Dorsolateral prefrontal cortex (tissue), 122 donors: ENCODE measurements at places on chromosomes 7 and 10. TPM values are rescaled to one million over a fixed set of nuclear protein-coding genes. Genes with fewer than 3 reads are reported as not detected.

The CHST3 gene
- 12.3 TPM for total RNA-seq

The MSMB gene
- not detected for total RNA-seq

The LAMB1 gene
- total RNA-seq, result 92.4 TPM

The ACSM6 gene
- not detected for total RNA-seq

The GIMAP5 gene
- total RNA-seq, result 7.3 TPM

The ATRNL1 gene
- total RNA-seq, result 820 TPM

The LRRN3 gene
- total RNA-seq, result 27.9 TPM

The LAMB4 gene
- 0.46 TPM for total RNA-seq

The CCL26 gene
- total RNA-seq, result not detected
